ENCODE measurements at places on chromosomes 12 and 14.

DNA sequence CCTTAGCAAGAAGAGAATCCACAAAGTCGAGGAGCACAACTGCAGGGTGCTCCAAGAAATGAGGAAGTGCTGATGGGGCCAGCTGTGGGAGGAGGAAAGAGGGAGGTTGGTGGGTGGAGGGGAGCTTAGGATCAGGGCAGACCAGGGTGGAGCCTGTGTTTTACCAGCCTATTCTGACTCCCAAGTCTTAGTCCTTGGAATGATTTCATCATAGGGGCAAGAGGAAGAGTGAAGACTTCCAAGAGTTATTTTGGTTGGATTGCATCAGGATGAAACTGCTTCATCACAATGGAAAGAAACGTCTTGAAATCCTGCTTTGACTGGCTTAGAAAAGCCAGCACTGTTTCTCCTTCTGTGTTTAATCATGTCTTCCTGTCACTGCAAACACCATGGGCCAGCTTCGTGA is 194.0 kb downstream of the DPF3 start:
- DNase-seq = no peak

GRCh38 chr12:123533672-123534643 is at the start of gene RILPL1:
Gene RILPL1, minus strand, starts transcription at chr12:123533719. Its CDS starts 237 bp downstream, at chr12:123533482.
- DNase-seq = peak; percentile 45

- DNase-seq = no peak
Observed at GRCh38 chr12:3651585-3652424, 101.1 kb downstream of the CRACR2A start.

GRCh38 chr12:80176706-80177105 is 77.4 kb downstream of the OTOGL start:
- no peak for DNase-seq

GRCh38 chr14:99650189-99650588 is 5.3 kb downstream of the HHIPL1 start:
- DNase-seq = no peak

DNA sequence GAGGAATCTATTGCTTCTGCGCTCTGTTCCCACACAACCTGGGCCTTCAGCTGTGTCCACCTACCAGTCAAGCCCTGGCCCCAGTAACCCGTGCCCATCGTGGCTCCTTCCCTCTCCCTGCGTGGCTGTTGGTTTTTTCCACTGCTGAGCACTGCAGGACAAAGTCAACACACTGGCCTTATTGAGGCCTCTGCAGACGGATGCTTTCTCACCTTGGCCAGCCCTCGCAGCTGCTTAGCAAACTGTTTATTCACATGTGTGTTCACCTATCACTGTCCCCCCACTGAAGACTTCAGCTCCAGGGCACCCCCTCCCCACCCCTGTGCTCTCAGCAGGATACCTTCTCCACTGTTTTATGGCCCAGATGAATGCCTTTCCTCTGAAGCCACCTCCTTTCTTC is 12.8 kb upstream of the GPX2 start:
- no peak for DNase-seq

DNA sequence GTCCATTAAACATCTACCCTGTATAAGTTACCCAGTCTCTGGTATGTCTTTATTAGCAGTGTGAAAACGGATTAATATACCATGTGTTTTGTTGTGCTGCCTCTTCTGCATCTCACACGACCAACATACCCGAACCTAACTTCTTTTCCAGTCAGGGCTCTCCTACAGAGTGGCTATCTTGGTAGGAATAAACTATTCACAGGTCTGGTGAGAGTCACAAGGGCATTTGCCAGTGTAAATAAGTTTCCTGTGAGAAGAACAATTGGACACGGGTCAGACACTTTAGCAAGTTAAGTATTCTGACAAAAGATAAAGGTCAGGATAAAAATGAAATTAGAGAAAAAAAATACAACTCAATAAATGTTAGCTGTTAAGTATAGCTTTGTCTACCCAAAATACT is 60.9 kb downstream of the MYF5 start:
- DNase-seq = no peak

GRCh38 chr12:26318661-26319068 is 123.3 kb downstream of the SSPN start:
- no peak for DNase-seq

DNA sequence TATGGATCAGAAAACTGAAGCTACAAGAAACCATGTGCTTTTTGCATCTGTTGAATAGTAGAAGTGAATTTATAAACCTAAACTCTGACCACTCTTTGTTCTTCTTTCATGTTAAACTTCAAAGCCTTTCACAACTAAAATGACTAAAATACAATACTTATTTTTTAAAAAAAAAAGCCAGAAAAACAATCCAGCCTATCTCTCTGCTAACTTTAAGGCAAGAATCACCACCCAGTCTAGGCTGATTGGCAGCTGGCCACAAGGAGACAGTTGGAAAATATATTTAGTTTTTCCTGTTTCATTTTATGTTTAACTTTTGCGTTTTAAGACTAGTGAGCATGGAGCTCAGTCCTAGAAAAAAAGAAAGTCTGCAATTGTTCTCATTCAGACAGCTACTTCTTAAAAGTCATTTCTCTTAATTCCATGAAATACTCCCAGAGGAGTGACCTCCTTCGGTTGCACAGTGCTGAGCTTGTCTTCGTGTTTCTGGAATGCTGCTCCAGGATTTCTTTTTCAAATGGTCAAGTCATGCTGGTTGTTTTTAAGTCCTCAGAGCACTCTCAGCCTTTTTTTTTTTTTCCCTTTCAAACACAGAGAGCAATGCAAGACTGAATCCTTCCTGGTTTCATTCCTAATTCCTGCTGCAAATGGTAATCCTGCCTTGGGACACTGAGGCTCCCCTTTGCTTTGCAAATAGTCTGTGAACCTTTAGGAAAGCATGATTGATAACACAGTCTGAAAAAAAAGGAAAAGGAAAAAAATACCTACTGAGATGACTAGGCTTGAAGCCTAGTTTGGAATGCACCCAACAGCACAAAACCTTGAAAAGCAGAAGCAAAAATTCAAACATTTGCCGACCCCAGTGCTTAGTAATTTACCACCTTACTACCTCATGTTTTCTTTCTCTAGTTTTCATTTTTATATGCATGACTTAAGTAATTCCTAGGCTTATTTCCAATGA is 233.3 kb upstream of the DAAM1 start:
- DNase-seq = no peak

Data from T-helper 2 cell (primary cell).